ENCODE measurements at places on chromosomes 2 and 18.

GRCh38 chr2:10647886-10648605 lies 41.7 kb downstream of the NOL10 start:
- no peak for DNase-seq

DNA sequence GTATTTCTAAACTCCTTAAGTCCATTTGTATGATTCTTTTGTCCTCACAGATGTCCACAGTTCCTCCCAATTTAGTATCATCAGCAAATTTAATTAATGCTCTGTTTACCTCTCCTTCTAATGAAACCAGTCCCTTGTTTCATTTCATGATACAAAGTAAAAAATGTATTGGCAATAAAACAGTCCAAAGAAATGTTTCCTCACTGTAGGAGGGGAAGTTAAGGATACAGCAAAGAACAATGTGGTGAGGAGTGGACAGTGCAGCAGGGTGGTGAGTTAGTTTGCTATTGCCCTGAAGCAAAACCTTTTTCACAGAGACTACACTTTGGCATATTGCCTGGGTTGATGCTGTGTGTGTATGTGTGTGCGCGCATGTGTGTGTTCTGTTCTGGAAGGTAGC lies 401.5 kb downstream of the ARHGAP15 start:
- DNase-seq: no peak

GRCh38 chr2:8803658-8804379 lies 33.6 kb downstream of the KIDINS220 start:
- DNase-seq: peak; percentile 7

DNA sequence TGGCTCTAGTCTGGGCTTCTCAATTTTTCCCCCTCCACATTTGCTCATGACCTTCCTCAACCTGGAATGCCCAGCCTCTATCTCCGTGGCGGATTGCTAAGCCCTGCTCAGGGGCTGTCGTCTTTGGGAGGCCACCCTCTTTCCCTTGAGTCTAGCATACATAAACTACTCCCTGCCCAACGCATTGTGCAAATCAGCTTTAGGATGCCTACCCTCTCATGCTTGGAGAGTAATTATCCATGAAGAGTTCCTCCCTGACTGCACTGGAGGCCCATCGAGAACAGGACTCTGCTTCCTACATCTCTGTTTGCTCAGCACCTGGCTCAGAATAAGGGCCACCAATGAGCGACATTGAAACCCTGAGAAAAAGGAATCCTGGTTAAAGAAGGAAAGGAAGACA lies 53.7 kb upstream of the NPAS2 start:
- no peak for DNase-seq

DNA sequence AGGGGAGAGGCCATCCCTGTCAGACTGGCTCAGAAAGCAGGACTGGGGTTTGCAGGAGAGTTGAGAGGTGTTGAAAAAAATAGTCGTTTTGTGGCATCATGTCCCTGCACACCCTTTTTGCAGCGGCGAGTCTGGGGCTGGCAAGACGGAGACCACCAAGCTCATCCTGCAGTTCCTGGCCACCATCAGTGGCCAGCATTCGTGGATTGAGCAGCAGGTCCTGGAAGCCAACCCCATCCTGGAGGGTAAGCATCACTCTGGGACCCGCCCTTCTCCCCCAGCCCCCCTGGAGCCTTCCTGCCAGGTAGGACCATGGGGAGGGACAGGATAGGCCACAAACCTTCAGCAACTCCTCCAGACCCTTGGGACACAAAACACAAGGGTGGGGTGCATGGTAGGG lies 34.2 kb downstream of the MYO7B start:
- no peak for DNase-seq

DNA sequence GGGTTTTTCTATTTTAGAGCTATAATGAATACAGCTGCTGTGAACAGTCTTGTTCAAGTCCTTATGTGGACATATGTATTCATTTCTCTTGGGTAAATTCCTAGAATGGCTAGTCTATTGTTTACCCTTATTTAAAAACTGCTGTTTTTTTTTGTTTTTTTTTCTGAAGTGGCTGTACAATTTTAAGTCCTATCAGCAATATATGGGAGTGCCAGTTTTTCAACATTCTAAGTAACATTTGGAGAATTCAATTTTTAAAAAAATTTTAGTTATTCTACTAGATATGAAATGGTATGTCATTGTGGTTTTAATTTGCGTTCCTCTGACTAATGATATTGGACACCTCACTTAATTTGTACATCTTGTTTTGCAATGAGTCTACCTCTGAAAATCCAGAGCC lies 349.7 kb downstream of the SATB2 start:
- DNase-seq: no peak

GRCh38 chr2:237435844-237436587 lies 22.1 kb upstream of the COL6A3 start:
- DNase-seq: no peak

GRCh38 chr18:44197832-44198611 lies 482.7 kb upstream of the SETBP1 start:
- no peak for DNase-seq

GRCh38 chr2:9961013-9961412 lies 9.5 kb downstream of the GRHL1 start:
- no peak for DNase-seq

DNA sequence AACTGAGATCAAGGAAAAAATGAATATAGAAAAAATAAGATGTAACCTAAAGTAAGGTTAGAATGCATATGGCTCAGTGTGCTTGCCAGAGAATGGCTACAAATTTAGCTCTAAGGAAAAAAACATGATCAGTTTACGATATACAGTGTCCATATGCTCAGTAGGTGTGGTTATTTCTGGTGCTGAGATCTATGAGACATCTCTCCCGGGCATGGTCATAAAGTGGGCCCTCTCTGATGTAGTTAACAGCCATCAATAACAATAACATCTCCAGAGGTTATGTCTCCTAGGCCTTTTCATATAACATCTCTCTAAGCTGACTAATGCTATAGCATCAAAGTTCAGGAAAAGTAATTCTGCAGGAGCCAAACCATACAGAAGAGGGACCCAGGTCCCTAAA lies 56.3 kb upstream of the UBE2E3 start:
- no peak for DNase-seq

- no peak for DNase-seq
These were observed 820.5 kb upstream of the CELF4 start for GRCh38 chr18:38386146-38386545.

- peak; percentile 6 for DNase-seq
These were observed 1.0 kb upstream of the PEX13 start for GRCh38 chr2:61016392-61017002.

DNA sequence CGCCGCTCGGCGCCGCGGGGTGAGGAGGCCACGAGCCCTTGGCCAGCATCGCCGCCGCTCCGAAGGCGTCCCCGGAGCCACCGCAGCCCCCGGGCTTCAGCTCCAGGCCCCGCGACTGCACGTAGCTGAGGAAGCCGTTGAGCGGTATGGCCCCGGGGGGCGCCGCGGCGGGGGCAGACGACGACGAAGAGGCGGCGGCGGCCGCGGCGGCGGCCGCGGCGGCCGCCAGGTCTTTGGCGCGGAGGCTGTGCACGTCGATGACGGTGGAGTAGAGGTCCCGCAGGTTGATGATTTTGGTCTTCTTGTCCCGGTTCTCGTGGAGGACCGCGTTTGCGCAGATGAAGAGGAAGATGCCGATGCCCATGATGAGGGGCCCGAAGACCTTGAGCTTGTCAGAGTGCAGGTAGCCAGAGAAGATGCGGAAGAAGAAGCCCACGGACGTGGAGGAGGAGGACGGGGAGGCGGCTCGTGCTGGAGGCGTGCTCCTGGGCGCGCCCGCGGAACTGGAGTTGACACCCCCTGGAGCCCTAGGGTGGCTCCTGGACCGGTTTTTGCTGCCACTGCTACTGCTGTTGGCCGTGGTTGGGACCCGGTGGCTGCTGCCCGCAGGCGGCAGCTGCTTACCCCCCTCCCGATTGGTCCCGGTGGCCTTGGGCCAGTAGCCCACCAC lies 4.0 kb downstream of the TMEM200C start:
- DNase-seq: no peak

DNA sequence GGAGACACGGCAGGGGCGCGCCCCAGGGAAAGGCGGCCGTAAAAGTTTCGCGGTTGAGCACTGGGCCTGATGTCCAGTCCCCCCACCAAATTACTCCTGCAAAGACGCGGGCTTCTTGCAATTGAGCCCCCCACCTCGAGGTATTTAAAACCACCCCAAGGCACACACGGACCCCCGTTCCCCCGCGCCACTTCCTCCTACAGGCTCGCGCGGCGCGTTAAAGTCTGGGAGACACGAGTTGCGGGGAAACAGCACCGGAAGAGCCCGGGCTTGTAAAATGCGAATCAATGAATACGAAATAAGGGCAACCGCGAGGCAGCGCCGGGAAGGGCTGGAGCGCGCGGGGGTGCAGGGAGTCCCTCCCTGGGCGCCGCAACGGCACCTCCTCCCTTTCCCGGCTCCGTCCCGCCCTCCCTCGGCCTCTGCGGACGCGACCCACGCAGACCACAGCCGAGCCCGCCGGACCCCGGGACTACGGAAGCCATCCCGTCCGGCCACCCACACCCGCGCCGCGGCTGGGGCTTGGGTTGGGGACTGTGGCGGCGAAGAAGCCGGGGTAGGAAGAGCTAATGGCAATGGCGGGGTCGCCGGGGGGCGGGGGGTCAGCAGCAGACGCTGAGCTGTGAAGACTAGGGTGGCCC lies 918 bp upstream of the NETO1 start:
- DNase-seq: no peak

- no peak for DNase-seq
These were observed 2.7 kb upstream of the ESPNL start for GRCh38 chr2:238097201-238097987.

DNA sequence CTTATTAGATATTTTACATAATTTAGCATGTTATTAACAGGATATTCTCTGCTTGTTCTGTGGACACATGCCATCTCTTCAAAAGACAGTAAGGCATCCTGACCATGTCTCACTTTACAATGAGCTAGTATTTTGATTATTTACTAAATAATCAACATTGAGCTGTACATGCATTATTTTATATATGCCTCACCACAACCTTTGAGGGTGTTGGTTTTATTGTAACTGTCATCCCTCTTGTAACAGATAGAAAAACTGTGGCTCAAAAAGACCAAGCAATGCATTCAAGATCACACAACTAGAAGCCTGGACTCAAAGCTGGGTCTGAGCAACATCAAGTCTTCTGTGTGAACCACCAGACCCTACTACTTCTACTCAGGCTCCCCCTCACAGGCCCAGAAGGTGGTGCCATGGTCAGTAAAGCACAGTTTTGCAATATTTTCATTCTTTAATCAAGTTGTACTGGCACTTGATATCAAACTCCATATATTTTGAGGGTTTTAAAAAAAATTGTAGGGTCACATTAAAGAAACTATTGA lies 105.1 kb upstream of the ARL5A start:
- DNase-seq: no peak

GRCh38 chr2:105112345-105112744 lies 74.5 kb downstream of the MRPS9 start:
- DNase-seq: no peak

GRCh38 chr2:1705557-1706076 lies 38.7 kb downstream of the PXDN start:
- DNase-seq: no peak

DNA sequence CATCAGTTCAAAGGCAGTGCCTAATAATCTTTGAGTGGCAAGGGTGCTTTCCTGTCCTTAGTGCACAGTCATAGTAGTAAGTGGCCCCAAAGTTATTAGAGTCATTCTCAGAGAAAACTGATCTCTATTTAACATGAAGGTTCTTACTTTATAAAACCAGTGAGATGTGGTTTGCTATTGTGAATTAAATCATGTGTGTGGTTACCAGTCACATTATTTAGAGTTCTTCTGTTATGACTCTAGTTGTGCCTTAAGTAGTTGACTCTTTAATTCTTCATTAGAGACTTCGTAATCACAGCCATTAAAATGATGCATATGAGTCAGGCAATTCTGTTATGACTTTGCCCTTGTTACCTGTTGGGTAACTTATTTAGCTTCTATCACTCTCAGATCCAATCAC lies 1392.9 kb upstream of the ACVR2A start:
- no peak for DNase-seq

DNA sequence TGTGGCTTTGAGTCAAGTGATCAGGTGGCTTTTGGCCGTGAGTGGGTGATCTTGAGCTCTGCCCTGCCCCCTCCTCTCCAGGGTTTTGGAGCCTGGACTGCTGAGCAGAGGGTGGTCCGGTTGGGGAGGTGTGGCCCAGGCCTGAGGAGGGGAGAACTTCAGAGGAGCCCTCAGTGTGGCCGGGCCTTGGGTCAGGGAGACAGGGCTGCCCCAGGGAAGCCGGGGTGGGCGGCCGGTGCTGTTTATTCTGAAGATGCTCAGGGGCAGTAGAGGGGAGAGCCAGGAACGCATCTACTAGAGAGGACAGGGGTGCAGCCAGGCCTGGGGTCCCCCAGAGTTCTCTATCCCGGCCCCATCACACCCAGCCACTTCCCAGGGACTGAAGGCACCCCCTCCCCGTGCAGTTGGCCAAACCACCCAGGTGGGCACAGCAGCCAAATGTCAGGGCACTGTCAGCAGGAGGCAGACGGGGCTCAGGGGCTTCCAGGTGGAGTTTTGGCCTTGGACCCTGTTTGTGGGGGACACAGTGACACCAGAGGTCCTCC lies 963 bp downstream of the ERFE start:
- DNase-seq: no peak

- DNase-seq: no peak
These were observed 568 bp downstream of the RAB31 start for GRCh38 chr18:9708434-9709303.
